Neuronal stem cell (in vitro differentiated cells): ENCODE measurements at places on chromosomes 7 and 10.
A peak's percentile ranks its signal among the peaks of the same experiment; 100 is the strongest.

- no peak for DNase-seq
Observed at GRCh38 chr10:44053391-44053790, 331.5 kb downstream of the CXCL12 start.

DNA sequence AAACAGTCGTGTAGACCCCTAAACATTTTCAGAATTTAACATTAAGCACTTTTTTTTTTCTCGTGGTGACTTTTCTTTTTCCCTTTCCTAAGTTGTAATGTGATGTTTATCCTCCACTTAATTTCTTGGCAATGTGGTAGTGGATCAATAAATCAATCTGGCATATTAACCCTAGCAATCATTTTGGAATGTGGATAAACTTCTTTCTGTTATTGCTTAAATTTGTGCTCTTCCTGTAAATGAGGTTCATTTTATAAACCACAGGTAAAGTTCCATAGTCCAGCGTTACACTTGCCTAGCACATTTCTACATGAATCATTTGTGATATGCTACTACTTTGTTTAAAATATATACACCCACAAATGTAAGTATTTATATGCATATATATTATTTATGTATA, 247.4 kb upstream of the ETV1 start:
- no peak for DNase-seq

DNA sequence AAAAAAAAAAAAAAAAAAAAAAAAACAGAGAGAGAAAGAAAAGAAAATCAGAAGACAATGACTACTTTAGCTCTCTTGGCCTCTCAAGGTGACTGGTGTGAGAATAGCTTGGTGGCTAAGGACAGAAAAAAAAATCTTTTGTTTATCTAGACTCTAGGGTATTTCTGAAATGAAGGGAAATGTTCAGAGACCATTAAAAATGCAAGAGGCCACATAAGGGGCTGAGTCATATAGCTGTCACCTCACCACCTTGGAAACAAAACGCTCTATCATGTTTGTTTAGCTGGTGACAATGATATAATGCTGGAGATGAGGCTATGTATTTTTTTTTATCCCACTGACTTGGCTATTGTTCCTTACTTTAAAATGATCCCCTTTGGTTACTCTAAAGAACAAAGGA, 287.0 kb upstream of the CDC14C start:
- DNase-seq, result no peak

DNA sequence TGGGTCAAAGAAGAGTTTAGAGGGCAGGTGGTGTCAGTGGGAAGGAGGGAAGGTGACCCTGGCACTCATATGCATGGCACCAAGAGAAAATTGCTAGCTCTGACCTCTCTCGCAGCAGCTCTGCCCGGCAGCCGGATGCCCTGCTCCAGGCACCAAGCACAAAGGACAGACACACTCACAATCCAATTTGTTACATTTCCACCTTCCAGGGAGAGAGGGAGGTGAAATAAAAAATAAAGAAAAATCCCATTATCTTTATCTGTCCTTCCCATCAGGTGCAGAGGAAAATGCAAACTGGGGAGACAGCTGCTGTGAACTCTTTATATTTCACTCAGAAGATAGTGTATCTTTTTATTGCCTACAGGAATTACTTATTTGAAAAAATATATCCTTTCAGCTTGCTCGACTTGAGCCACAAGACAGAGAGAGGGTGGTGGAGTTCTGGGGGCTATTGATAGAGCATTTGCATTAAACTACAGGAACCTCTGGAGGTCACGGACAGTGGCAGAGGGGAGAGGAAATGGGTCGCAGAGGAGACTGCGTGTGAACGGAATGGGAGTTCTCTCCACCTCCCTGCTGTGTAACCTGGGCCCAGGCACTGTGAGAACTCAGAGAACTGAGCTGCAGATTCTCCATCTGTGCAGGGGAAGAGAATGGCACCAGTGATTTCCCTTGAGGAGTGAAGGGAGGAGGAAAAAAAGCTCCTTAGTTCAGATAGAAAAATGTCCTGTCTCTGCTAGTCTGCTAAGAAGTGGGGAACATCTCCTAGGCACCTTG, 421.4 kb downstream of the PLXNA4 start:
- no peak for DNase-seq

DNA sequence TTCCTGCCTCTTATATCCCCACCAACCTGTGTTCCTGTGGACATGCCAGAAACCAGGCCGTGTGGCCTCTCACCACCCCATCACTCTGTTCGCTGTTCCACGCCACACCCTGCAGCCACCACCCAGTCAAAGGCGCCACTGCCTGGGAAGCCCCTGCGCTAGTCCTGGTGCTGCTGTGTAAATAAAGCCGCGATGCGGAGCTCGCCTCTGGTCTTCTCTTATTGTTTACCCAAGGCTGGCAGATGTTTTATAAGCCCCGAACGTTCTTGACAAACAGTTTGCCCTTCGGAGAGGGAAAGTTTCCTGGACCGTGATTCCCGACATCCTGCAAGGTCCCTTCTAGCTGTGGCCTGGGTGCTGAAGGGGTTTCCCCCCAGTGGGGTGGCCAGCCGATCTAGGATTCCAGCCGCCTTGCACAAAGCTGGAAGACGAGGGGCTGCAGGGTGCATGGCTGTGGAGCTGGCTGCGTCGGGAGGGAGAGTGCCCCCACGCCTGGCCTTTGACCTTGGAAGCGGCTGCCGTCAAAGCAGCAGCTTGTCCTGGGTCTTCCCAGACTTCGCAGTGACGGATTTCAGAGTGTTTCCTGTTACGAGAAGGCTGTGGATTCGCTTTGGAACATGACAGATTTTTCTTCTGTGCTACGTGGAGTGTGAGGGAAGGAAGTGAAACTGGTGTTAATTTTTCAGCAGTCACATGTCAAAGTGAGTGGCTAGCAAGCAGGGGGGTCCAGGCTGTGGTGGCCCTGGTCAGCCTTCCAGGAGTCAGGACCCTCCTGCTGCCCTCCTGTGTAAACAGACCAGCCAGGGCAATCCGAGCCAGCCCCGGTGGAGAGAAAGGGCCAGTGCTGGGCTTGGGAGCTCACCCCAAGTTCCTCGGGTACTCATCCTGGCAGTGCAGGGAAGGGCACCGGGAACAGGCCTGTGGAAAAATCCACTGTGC, 61.6 kb downstream of the LHPP start:
- DNase-seq, result no peak

DNA sequence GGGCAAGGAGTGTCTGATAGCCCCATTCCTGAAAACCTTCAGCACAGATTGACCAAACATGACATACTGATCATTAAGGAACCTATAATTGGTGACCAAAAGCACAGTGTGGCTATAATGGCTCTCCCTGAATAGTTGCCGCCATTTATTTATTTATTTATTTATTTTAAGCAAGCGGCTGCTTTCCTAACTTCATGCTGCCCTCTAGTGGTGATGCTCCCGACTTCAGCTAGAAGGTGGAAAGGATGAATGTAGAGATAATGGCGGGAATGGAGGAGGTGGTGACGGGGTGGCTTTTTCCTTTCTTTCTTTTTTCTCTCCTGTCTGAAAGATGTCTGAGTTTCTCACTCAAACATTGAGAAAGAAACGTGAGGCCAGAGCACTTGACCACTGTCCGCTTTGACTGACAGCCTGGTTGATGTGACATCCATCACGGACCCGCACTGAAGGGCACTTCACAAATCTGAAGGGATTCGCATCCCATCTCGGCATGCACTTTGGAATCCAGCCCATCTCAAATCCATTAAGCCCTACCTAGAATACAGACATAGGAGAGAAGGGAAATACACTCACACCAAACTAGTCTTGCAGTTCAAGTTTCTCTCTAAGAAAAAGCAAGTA, 1090.1 kb downstream of the KCNMA1 start:
- DNase-seq, result peak; percentile 84

DNA sequence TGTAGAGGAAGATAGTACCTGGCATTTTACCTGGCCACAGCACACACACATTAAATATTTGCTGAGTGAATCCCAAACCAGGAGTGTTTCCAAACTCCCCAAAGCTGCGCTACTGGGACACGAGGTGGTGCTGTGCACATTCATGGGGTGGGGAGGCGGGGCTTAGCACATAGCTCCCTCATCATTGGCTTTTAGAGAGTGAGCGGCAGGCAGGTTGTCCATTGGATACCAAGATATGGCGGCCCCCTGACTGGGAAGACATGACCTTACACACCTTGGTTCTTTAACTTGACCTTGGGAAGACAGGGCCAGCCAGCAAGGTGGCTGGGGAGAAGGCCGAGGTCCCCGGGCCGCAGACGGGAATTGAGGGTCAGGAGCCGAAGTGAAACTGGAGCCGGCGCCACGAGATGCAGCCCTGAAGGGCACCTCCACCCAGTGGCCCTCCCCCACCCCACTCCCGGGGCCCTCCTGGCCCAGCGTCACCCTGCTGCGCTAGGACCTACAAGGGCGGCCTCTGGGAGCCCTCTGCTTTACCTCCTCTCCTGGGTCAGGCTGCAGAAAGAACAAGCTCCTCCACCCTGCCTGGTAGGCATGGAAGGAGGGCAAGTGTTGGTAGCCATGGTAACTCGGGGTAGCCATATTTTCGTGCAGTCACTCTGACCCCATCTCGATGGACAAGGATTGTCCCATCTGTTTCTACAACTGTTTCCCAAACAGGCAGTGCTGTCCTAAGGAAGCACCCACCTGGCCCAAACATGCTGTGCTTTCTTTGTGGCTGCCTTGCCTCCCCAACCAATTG, 24.0 kb downstream of the TMEM176A start:
- no peak for DNase-seq

DNA sequence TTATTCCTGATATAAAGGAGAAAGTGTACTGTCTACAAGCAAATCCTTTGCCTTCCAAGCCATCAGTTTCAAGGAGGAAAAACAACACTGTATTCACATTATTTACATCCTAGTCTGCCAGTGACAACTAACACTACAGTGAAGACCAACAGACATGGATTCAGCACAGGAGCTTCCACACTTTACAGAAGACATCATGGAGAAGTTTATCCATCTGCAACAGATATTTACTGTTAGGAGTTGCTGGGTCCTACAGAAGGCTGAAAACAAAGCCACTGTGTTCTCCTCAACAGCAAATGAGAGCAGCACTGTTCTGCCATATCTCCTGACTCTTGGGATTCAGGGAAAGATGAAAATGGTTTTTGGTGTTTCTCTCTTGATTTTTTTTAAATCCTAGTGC, 31.9 kb downstream of the NAPEPLD start:
- DNase-seq, result no peak

- DNase-seq, result no peak
Observed at GRCh38 chr10:62133618-62134017, 135.0 kb downstream of the RTKN2 start.

GRCh38 chr7:135341049-135341448, 107.4 kb downstream of the STRA8 start:
- DNase-seq, result no peak

GRCh38 chr10:71729161-71729636, 9.6 kb upstream of the C10orf105 start:
- DNase-seq, result no peak

- no peak for DNase-seq
Observed at GRCh38 chr10:122688293-122688989, 11.2 kb downstream of the C10orf120 start.

- no peak for DNase-seq
Observed at GRCh38 chr7:1580422-1581030, 10.7 kb upstream of the PSMG3 start.

DNA sequence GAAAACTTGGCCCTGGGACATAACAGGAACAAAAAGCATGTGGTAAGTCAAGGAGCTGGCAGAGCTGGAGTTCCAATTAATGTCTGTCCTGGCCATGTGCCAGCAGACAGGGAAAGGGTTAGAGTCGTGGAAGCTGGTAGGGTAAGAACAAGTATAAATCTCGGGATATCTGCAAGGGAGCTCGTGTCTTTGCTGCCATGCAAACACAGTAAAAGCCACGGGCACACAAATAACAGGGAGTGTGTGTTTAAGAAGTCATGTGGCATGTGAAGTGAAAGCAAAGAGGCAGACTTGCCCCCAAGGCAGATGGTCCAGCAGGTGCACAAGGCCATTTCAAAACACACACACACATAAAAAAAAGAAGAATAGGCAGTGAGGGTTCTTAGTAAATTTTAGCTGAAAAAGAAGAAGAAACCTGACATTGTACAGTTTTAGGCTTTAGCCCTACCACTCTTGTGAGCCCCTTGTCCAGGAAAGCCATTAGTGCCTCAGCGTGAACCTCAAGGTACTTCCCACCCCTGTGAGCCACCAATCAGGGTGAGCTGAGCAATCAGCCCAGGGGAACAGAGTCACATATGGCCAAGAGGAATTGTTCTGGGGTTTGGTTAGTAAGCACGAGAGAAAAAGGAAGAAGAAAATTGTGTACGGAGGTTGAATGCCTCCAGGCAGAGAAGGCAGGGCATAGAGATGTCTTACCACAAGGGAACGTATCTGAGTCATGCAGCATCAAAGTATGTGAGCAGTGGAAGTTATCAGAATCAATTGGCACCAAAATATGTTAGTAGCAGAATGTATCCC, 32.8 kb upstream of the ARHGAP12 start:
- no peak for DNase-seq

GRCh38 chr10:56123247-56123646, 237.8 kb downstream of the ZWINT start:
- no peak for DNase-seq

DNA sequence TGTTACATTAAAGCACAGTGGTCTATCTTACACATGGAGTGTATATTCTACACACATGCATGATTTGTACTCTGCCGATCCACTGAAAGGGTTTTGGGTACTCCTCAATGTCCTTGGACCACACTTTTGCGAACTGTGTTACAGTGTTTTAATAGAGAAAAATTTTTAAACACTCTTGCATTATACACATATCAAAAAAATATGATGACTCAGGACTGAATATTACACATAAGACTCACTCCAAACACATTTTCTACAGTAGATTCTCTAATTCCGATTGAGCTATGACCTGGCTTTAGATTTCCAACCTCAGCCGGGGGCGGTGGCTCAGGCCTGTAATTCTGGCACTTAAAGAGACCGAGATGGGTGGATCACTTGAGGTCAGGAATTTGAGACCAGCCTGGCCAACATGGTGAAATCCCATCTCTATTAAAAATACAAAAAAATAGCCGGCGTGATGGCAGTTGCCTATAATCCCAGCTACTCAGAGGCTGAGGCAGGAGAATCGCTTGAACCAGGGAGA, 222.4 kb downstream of the CACNA2D1 start:
- no peak for DNase-seq

DNA sequence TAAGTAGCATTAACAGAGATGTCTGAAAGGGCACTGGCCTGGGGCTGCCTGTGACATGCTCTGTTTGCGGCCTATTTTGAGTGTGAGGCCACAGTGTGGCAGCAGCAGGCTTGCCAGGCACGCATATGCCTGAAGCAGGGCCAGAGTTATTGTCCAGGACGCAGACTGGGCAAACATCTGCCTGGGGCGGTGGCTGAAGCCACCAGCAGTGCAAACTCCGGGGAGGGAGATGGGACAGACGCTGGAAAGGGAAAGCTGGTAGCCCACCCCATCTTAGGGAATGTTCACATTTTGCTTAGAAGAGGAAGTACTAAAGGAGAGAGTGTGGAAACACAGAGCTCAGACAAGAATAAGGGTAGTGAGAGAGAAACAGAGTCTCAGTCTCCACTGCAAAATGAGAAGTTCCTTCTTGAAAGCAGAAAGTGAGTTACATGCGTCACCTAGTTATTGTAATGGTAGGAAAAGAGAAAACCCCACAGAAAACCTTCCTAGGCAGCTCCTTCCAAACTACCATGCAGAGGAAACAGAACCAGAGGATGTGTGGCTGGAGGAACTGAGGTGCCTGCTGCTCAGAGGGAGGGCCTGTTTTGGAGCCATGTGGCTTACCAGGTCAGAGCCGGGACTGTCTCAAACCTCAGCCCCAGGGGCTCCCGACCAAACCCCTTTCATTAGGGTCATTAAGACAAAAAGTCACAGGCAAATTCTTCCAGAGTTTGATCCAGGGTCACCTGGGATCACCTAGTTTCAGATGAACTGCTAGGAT, 14.5 kb downstream of the AKR1B1 start:
- DNase-seq, result no peak
